Kidney (tissue), 22 donors: ENCODE measurements at places on chromosomes 3 and 15.

GRCh38 chr15:91860498-91860897, 7.0 kb downstream of the SLCO3A1 start:
- DNase-seq: no peak

GRCh38 chr15:41284427-41285177, 47.8 kb downstream of the OIP5 start:
- DNase-seq: no peak

GRCh38 chr3:141368925-141369794, 856 bp downstream of the ZBTB38 start:
- no peak for DNase-seq

GRCh38 chr15:59176653-59177316, 29.9 kb upstream of the LDHAL6B start:
- DNase-seq: no peak

DNA sequence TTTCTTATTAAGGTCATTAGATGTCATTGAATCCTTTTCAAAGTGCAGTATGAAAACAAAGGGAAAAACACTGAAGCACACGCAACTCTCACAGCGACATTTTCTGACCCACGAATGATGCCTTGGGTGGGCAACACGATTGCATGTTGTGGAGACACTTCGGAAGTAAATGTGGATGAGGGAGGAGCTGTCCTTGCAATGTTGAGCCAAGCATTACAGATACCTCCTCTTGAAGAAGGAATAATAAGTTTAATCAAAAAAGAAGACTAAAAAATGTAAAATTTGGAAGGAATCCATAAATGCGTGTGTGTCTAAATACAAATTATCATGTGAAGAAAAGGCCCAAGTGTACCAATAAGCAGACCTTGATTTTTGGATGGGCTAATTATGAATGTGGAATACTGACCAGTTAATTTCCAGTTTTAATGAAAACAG, 16.9 kb downstream of the THBS1 start:
- DNase-seq: no peak

DNA sequence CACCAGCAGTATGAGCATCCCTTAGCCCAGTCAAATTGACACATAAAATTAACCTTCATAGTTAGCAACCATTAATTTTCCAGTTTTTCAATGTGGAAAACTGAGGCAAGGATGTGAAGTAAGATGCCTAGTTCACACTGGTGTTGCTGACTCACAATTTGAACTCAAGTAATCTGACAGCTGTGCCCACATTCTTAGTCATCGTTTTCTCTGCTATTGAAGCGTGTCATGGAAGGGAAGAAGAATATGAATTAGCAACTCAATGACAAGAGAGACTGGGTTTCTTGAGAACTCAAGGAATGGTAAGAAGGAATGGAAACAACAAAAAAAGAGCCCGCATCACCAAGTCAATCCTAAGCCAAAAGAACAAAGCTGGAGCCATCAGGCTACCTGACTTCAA, 261.4 kb downstream of the EPHA3 start:
- no peak for DNase-seq

DNA sequence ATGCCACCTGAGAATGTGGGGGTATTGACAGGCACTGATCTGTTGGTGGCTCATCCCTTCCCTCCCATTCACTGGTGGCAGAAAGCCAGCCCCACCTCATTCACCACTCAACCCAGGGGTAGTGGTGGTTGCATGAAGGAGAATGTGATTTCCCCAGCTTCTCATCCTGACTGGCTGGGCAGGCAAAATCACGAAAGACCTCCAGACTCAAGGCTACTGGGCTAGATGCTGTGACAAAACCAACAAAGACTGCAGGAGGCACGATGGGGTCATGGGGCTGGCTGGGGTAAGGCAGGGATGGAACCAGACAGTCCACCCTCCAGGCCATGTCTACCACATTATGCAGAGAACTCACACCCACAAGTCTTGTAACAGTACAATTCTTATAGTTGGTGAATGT, 33.9 kb downstream of the FSTL1 start:
- DNase-seq: no peak
